ENCODE measurements at places on chromosomes 6 and 20. TPM values are rescaled to one million over a fixed set of nuclear protein-coding genes. Genes with fewer than 3 reads are reported as not detected.

DNA sequence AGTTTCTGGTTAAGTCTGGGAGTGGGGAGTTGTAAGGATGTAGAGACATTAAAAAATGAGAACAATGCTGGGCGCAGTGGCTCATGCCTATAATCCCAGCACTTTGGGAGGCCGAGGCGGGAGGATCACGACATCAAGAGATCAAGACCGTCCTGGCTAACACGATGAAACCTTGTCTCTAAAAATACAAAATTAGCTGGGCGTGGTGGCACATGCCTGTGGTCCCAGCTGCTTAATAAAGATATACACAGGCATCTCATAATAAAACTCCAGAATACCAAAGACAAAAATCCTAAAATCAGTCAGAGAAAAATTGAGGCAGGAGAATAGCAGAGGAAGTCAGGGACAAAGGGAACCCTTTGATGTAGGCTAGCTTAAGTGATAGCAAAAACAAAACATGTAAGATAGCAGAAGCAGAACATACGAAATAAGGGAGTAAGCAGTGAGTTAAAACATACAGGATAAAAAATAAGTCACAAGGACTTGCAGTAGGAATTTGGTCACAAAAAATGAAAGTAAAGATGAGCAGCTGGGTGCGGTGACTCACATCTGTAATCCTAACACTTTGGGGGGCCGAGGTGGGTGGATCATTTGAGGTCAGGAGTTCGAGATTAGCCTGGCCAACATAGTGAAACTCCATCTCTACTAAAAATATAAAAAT, 23.6 kb downstream of the DDX43 start:
- DNase-seq = no peak

- no peak for DNase-seq
Observed at GRCh38 chr6:34174846-34175399, 29.0 kb upstream of the GRM4 start.

- no peak for DNase-seq
Observed at GRCh38 chr6:122781716-122782115, 2.2 kb downstream of the FABP7 start.

- DNase-seq = no peak
Observed at GRCh38 chr20:46823271-46823751, 71.3 kb upstream of the EYA2 start.

GRCh38 chr6:69775585-69775849, 21.3 kb downstream of the LMBRD1 start:
- DNase-seq = no peak

- no peak for DNase-seq
Observed at GRCh38 chr6:79755967-79756366, 124.8 kb downstream of the SH3BGRL2 start.

GRCh38 chr6:107132330-107132954, 17.1 kb upstream of the BEND3 start:
- DNase-seq = no peak

DNA sequence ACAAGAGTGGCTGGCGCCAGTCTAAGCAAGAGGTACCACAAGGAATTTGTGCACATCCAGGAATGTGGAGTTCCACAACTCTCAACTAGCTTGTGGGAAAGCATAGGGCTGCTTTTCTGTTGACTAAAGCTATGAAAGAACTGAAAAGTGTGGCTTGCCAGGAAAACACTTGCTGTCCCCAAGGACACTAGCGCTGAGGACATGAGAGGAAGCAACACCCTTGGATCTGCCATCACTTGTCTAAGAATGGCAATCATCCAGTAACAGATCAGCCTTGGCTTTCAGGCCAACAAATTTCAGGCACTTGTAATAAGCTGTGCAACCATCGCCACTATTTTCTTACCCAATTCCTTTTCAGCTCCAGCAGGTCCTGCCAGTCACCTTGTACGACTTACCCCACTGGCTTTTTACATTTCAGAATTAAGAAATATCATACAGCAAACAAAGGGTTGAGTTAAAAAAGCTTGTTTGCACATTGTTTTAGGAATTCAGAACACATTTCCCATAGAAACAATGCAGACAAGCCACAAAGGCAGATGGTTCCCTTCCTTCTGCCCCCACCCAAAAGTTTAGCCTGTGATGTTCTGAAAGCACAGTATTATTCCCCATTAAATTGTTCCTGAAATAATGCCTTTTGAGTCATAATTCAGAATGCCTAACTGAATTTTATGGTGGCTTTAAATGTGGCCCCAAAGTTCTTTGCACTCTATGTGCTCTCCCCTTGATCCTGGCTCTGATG, 57.9 kb upstream of the SSTR4 start:
- DNase-seq = no peak

- no peak for DNase-seq
Observed at GRCh38 chr6:44457596-44457995, 70.1 kb downstream of the CDC5L start.

DNA sequence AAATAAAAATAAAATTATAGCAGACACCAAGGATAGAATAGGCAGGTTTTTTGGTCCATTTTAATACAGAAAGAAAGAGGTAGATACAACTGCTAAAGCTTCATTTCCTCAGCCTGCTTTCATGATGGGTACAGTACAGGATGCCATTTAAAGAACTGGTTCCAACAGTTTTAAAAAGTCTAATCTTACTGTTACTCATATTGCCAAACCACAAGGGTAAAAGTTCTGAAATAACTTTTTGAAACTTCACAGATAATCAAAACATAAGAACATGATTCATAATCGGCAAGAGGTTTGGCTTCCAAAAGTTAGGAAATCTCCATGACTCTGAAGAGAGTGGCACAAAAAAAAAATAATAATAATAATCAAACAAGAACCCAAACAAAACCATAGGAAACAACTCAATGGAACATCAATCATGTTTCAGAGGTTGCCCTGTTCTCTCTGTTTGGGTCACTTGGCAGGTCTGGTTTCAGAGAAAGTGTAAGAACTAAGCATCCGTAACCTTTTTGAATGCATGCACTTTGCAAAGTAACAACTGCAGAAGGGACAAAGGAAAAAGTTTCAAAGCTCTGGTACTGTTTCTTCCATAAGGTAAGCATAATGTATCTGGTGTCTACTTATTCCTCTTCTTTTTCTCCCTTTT, 79.7 kb downstream of the SMLR1 start:
- no peak for DNase-seq

GRCh38 chr6:78157606-78158005, 504.8 kb downstream of the MEI4 start:
- no peak for DNase-seq

DNA sequence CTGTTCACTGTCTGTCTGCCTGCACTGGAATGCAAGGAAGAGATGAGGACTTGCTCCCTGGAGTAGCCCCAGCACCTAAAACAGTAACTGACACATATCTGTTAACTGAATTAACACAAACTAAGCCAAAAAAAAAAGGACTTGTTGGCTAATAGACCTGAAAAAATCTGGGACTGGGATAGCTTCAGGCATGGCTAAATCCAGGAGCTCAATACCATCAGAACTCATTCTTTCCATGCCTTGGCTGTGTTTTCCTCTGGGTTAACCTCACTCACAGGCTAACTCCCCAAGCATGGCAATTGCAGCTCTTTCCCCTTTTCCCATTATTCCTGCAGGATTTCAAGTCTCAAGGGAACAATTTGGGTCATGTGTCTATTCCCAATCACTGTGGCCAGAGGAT, 21.6 kb upstream of the ARFGEF2 start:
- DNase-seq = no peak

- DNase-seq = no peak
Observed at GRCh38 chr6:30513451-30513850, 24.1 kb downstream of the HLA-E start.

DNA sequence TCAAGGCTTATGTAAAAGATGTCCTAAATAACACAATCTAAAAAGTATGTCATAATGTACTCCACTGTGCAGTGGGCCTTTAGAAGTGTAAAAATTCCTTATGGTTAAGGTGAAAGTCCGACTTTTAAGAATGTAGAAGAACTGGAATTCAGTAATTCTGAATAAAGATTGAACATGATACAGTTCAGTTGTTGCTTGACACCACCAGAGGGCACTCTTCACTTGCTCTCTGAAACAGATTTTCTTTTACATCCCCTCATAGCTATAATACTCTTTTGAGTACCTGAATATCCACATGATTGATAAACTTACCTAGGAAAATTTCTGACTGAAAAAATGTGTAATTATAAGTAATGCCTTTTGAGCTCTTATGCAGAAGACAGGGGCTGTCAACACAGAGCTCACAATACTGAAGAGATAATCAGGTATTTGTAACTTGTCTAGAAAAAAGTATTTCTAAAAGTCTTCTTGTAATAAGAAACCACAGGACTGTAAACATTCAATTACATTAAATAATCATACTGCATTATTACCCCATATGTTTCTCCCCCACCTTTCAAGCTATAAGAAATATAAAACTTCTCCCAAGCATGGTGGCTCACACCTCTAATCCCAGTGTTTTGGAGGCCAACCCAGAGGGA, 92.1 kb downstream of the POPDC3 start:
- peak; percentile 27 for DNase-seq

The FOXP4 gene
- polyA plus RNA-seq = 24.1 TPM

The RBPJL gene
- not detected for polyA plus RNA-seq

The SRMS gene
- 0.08 TPM for polyA plus RNA-seq

The RNF114 gene
- polyA plus RNA-seq = 67.4 TPM

The CD24 gene
- polyA plus RNA-seq = 1,045 TPM

The ACAT2 gene
- polyA plus RNA-seq = 59.7 TPM

The ESR1 gene
- 0.79 TPM for polyA plus RNA-seq

The PAK1IP1 gene
- 24.4 TPM for polyA plus RNA-seq

The CALHM5 gene
- polyA plus RNA-seq = 3.3 TPM

The FOXC1 gene
- polyA plus RNA-seq = 82.5 TPM

The ANKEF1 gene
- 9.3 TPM for polyA plus RNA-seq

The ERVFRD-1 gene
- 0.22 TPM for polyA plus RNA-seq

The AP5S1 gene
- polyA plus RNA-seq = 8.4 TPM

The LPA gene
- 0.32 TPM for polyA plus RNA-seq
